Left colon (tissue), 2 donors: ENCODE measurements at places on chromosomes 3 and 15. TPM values are rescaled to one million over a fixed set of nuclear protein-coding genes. Genes with fewer than 3 reads are reported as not detected.

PLCL2 gene
- total RNA-seq = 15.3 TPM

DNA sequence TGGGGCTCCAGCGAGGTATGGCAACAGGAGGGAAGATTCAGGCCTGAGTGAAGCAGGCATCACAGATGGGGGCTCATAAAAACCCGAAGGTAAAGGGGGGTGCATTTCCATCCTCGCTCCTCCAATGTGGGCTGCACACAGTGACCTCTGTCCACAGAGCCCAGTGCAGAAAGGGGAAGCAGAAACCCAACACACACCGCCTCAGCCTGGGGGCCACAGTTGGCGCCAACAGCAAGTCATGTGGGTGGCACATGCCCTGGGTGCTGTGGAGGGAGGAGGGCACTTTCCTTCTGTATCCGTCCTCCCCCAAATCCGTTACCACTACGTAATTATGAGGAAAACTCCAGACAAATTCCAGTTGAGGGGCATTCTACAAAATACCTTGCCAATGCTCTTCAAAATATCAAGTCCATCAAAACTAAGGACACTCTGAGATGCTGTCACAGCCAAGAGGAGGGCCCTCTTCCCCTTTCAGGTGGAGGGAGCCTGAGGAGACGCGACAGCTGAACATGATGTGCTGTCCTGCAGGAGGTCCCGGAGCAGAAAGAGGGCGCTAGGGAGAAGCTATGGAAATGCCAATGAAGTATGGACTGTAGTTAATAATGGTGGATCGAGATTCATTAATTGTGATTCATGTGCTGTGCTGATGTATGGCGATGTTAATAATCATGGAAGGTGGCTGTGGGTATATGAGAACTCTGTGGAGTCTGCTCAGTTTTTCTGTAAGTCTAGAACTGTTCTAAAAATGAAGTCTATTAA, 16.4 kb downstream of the APBA2 start:
- DNase-seq = no peak

CPNE4 gene
- total RNA-seq = 0.46 TPM

ARHGEF26 gene
- total RNA-seq = 9.1 TPM

DNA sequence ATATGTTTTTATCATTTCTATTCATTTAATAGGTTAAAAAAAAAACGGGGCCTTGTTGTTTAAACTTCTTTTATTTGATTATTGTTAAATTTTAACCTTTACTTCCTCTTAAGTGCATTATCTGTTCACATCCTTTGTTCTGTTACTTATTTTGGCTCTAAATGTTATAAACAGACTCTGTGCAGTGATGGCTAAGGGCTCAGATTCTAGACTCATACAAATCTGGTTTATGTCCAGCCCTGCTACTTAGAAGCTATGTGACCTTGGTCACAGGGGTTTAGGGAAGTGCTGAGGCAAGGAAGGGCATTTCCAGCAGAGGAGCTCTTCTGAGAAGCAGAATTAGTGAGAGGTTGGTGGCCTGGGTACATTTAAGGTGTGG, 55.3 kb upstream of the VILL start:
- no peak for DNase-seq

DNA sequence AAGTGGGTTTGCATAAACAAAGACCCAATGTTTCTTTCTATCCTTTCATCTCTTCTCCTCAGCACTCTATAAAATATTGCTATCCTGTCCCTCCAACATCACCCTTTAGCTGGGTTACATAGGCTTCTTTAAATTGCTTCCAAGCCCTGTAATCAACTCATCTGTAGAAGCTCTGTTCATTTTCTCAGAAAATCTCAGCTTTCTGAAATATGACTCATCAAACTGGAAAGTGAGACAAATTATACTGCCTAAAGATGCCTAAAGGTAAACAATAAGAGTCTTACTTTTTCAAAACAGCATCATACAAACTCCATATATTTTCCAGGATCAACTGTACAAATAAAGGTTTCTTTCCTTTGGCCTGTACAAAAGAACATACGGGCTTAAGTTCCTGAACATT, 33.8 kb downstream of the EFL1 start:
- DNase-seq = no peak
